Neural progenitor cell (in vitro differentiated cells): ENCODE measurements at places on chromosomes 1 and 21. TPM values are rescaled to one million over a fixed set of nuclear protein-coding genes. Genes with fewer than 3 reads are reported as not detected.
A peak's percentile ranks its signal among the peaks of the same experiment; 100 is the strongest.

The CLCNKA gene
- not detected in 2 replicates for total RNA-seq

DNA sequence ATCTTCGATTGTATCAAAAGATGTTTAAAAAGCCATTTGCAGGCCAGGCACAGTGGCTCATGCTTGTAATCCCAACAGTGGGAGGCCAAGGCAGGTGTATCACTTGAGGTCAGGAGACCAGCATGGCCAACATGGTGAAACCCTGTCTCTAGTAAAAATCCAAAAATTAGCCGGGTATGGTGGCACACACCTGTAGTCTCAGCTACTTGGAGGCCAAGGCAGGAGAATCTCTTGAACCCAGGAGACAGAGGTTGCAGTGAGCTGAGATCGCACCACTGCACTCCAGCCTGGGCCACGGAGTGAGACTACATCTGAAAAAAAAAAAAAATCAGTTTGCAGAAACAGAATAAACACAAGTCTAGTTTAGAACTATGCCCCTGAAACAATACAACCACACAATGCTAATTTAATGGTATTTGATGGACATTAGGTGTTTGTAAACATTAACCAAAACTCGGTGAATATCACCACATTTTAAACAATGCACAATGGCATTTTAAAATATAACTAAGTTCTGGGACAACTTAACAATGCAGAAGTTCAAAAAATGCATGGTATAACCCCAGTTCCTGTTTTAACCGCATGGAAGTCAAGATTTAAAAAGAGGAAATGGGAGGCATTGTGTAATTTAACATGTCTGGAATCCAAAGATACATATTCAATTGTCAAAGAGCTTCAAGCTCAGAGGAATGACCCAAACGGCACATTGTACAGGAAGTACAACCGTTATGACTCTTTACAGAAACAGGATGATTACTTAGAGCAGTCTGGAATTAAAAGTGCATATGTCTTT lies 7.1 kb upstream of the PTTG1IP start:
- DNase-seq: no peak
- H3K27me3 ChIP-seq: peaks cover 22% of the 10 kb centered on the region
- H3K4me1 ChIP-seq: no peaks in the 10 kb centered on the region
- H3K36me3 ChIP-seq: no peaks in the 10 kb centered on the region
- H3K4me3 ChIP-seq: no peak overlapping the region

The HOOK1 gene
- total RNA-seq: 9.3 and 12.1 TPM in 2 replicates

DNA sequence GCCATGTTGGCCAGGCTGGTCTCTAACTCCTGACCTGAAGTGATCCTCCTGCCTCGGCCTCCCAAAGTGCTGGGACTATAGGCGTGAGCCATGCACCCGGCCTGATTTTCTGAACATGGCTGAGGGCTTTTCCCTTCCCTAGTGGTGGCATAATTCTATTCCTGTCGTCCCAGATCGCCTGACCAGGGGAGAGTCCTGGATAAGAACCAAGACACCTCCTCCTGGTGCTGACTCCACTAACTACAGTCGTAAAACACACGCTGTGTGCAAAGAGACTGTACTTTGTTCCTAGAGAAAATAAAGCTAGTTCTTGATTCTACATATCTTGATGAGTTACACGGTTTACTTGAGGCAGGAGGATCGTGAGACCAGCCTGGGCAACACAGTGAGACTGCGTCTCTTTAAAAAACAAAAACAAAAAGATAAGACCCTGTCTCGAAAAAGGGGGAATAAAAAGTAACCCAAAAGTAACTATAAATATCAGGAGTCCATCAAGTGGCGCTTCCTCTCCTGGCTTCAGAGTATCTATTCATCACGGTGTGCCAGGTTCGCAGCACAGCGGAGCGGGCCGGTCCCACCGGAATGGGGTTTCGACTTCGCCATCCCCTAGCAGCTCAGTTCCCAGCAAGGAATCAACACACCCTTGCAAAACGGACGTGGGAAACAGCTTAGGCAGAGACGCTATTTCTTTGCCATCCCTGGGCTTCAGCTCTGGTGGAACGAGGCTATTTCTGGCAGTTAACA lies 973 bp downstream of the SDF4 start:
- H3K27ac ChIP-seq: no peak overlapping the region
- peaks cover 6% of the 10 kb centered on the region for H3K4me1 ChIP-seq
- H3K27me3 ChIP-seq: no peaks in the 10 kb centered on the region

DNA sequence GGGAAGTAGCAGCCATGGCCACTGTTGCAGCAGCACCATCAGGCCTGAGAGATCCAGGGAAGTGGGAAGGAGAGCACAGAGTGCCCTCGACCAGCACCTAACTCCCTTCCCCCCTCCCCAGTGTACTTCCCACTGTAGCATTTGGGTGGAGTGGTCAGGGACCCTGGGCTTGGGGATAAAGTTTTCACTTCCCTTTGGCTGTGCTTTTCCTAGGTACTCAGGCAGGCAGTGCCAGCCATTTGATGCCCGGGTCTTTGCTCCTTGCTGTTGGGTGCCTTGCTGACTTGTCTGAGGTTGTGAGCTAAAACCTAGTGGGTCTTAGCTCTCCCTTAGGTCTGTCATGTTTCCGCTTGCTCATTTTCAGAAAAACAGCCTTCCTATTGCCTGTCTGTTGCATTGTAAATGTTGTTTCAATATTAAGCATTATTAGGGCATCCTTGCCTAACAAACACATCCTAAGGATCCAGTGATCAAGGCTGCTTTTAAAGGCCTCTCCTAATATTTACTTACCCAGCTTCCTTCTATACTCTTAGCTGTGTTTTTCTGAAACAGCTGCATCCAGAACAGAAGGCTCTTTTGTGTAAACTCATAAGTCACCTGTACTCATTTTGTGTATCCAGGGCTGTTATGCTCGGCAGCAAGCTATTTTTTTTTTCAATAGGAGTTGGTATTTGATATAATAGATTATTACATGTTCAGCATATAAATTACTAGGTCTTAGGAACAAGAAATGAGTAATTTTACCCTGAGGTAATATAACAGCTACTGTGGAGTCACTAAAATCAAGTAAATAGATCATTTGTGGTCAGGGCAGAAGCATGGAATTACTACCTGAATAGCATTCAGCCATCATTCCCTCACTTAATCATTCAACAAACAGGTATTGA lies 418.6 kb upstream of the PROX1 start:
- H3K4me3 ChIP-seq: no peak overlapping the region
- no peaks in the 10 kb centered on the region for H3K36me3 ChIP-seq
- no peak for DNase-seq
- no peak overlapping the region for H3K27ac ChIP-seq
- no peaks in the 10 kb centered on the region for H3K27me3 ChIP-seq
- H3K4me1 ChIP-seq: no peaks in the 10 kb centered on the region

DNA sequence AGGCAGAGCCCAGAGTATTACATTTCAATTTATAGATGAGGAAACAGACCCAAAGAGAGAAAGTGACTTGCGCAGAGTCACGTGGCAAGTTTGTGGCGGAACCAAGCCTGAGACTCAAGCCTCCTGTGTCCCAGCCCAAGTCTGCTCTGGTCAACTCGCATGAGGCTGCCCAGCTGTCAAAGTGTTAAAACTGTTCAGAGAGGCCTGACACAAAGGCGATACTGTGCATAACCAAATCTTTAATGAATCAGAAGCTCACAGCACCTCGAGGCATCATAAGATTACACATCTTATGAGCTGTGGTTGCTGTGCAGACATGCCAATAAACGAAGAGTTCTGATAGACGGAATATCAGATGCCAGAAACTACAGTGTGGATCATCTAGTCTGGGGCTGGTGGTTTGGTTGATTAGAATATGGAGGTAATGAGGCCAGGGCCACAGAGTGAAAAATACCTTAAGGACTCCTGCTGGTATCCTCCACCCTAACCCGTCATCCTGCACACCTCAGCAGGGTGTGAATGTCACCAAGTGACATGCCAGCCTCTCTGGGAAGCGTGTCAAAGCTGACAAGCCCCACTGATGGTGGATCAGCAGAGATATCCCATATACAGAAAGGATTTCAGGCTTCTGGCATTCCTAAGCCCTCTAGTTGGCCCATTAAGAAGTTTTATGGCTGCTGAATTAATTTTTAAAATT lies 42.2 kb downstream of the TNNT2 start:
- no peaks in the 10 kb centered on the region for H3K27me3 ChIP-seq
- H3K36me3 ChIP-seq: no peaks in the 10 kb centered on the region
- no peak overlapping the region for H3K4me3 ChIP-seq
- no peak for DNase-seq

DNA sequence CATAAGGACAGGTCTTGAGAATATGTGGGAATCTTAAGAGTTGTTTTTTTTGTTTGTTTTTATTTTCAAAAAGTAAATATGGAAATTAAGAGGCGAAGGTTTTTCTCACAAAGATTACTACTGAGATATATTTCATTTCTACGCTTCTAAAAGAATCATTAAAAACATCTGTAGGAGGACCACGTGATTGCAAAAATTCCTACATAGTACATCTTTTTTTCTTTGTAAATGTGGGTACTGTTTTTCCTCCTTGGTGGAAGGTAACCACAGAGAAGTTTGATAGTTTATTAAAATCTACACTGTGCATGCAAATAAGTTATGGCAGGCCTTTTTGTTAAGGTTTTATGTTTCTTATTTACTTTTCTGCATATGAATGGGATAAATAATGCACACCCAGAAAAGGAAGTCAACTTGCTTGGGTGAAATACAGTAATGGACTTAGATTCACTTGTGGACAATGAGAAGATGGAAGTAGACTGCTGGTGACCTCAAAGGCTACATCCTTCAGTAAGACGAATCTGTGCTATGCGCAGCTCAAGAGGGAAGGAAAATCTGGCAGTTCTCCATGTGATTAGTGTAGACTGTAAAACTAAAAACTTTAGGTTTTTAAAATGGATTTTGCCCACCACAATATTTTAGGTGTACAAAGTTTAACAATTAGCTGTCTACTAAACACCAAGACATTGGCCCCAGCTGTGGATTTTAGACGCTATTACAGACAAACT lies 2.0 kb downstream of the AK5 start:
- peak overlapping the region; percentile 76 for H3K4me3 ChIP-seq
- H3K27me3 ChIP-seq: peaks cover 57% of the 10 kb centered on the region
- DNase-seq: no peak
- H3K27ac ChIP-seq: no peak overlapping the region
- no peaks in the 10 kb centered on the region for H3K36me3 ChIP-seq

The ZNF593OS gene
- total RNA-seq: 0.67 and 2.1 TPM in 2 replicates
